H7 (cell line): ENCODE measurements at places on chromosomes 16 and 17.
A peak's percentile ranks its signal among the peaks of the same experiment; 100 is the strongest.

DNA sequence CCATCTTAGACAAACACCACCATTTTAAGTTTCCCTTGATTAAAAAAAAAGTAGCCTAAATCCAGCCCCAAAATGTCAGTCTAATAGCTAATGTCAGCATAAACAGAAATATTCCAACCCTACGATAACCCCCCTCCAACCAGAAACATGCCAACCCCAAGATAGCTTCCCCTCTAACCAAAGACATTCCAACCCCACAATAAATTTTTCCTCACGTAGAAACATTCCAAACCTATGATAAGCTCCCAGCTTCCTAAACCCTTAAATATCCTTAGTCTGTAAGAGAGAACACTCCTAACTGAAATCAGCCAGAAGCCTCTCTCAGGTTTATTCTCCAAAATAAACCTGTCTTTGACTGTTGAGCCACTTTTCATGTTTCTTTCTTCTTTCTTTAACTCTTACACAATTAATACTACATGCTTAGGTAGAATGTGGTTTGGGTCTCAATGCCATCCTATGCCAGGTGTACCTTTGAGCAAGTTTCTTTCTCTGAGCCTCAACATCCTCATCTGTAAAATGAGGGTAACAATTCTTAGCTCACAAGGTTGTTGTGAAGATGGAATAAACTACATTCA lies 10.5 kb upstream of the KRT38 start:
- DNase-seq, result no peak

- DNase-seq, result peak; percentile 86
These were observed 1.7 kb upstream of the MAZ start for GRCh38 chr16:29804455-29805231.

- DNase-seq, result peak; percentile 63
These were observed 46.6 kb upstream of the DOC2B start for GRCh38 chr17:227946-228615.

DNA sequence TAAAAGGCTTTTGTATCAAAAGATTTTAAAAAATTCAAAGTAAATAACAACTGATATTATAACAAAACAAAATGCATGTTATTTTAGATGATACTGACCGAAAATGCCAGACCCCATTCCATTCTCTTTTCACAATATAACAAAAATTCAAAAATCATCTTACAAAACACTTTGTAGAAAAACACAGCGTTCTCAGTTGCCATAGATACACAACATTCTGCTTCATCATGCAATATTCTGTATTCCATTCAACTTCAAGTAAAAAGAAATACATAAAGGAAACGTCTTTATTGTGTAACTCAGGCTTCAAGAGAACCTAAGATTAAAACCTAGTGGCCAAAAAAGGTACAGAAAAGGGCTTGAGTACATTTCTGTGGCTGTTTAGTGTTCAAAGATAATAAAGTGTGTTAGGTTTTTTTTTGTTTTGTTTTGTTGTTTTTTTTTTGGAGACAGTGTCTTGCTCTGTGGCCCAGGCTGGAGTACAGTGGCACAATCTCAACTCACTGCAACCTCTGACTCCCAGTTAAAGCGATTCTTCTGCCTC lies 250.5 kb downstream of the CEP112 start:
- no peak for DNase-seq

DNA sequence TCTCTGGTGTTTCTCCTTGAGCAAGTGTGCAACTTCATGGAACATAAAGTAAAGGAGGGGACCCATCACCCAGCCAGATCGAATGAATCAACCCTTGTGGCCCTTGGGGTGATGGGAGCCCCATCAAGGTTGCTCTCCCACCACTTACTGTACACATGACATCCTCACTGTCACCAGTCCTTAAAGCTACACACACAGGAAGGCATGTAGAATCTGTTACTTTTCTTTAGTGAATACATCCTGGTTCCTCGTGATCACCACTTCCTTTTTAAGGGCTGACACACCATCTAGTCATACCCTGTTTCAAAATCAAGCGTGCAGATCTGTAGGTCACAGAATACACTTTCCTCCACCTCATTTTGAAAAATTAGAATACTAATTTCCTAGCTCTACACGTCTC lies 22.6 kb upstream of the MPHOSPH6 start:
- DNase-seq, result no peak

DNA sequence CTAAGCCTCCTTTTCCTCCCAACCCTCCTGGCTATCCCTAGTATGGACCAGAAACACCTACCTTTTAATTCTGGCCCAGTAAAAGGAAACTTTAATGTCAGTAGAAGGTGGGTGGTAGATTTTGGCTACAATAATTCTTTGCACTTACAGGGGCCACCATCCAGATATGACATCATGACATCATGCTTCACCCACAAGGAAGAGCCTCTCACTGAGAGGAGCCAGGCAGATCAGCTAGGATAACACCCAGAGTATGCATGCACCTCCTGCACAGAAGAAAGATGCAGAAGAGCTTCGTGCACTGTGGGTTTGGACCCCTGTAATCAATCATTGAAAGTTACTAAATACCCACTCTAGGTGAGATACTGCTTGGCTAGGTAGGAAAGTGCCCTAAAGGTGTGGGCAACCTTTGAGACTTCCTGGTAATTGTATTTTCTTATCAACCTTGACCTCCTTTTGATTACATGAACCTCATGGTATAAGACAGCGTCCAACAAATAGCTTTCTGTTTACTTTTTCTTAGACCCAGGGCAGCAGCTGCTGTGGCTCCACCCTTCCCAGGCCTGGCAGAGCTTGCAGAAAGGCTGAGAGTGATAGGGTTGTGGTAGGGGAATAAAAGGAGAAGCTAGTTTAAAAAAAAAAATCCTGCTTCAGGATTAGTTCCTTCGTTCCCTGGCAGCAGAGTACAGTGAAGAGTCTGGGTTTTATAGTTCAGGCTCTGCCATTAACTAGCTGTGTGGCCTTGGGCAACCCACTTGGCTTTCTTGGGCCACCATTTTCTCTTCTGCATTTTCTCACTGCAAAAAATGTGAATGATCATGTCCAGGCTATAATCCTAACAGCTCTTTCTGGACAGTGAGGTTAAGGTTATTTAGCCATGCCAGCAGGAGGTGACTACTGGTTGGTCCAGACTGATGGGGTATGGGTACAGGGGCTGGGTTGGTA lies 6.2 kb downstream of the MAP3K14 start:
- DNase-seq, result no peak

GRCh38 chr16:86727131-86727530 lies 148.8 kb downstream of the FOXL1 start:
- no peak for DNase-seq

DNA sequence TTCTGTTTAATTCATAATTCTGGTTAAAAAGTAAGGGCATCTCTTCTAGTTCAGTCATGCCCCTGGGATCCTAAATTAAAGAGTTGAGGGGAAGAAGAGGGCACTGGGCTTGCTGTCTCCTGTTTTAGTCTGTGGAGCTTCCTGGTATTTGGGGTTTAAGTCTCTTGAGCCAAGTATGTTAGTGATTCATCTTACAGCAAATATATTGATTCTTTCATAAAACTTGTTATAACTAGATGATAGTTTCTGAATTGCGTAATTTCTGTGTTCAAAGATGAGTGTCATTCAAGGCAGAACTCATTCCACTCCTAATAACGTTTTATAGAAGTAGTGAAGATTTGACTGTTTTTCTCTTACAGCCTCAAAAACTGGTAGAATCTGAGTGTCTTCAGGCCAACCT lies 1.7 kb downstream of the TXNDC17 start:
- no peak for DNase-seq
